ENCODE measurements at places on chromosomes 2 and 18.

GRCh38 chr2:224778474-224778877, 62.3 kb upstream of the CCDC195 start:
- peak; percentile 64 for DNase-seq

DNA sequence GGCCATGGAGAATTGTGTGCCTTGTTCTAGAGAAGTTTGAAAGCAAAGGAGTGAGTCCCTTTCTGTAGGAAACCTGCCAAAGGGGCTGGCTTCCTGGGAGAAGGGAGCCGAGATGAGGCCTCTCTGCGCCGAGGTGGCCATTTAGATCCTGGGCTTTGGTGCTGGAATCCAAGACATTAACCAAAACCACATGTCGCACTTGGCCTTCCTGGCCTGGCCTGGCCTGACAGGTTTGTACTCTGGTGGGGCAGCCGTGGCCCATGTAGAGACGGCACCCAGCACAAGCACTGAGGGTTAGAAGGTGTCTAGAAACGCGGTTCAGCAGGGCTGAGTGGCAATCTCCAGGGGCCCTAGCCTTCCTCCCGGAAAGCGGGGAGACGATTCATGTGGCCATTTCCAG, 7.1 kb downstream of the CNNM3 start:
- no peak for DNase-seq

- no peak for DNase-seq
Observed at GRCh38 chr2:205405194-205405593, 277.1 kb upstream of the NRP2 start.

DNA sequence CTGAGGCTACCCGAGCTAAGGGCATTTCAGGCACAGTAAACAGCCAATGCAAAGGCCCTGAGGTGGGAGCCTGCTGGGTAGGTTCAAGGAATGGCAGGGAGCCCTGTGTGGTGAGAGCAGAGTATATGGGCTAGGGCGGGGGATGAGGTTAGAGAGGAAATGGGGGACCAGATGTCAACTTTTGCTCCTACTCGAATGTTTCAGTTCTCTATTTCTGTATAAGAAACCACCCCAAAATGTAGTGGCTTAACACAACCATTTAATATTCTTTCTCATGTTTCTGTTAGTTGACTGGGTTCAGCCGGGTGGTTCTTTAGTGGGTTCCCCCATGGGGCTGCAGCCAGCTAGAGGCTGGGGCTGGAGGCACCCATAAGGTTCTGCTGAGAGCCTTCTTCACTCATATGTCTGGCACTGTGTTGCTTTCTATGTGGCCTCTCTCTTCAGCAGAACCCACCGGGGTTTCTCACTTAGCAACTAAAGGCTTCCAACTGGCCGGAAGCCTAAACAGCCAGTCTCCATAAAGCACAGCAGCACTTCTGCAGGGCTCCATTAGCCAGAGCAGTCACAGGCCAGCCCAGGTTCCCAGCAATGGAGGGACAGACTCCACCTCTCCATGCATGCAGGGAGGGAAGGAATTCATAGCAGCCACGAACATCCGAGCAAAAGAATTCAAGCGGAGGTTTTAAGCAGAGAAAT, 5.6 kb upstream of the ATOH8 start:
- DNase-seq: peak; percentile 55

DNA sequence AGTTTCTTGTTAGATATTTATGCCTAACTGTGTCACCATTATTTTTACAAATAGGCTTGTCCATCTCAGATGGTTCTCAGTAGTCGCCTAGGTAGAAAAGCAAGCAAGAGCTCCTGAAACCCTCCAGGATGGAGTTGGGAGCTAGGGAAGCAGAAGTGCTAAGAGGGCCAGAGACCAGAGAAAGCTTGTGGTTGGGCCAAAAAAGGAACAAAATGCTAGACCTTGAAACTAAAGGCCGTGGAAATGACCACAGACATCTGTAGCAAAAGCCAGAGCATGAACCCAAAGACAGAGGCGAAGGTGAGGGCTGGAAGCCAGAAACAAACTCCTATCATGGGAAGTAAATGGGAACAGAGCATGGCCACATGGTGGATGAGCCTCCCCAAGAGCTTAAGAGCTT, 29.9 kb upstream of the RMDN2 start:
- DNase-seq: no peak
